ENCODE measurements at places on chromosomes 1 and 21. TPM values are rescaled to one million over a fixed set of nuclear protein-coding genes. Genes with fewer than 3 reads are reported as not detected.

PLA2G2D gene
- not detected for total RNA-seq

OR10Z1 gene
- not detected for total RNA-seq

ADCY10 gene
- 1.00 TPM for total RNA-seq

LORICRIN gene
- not detected for total RNA-seq

AIRE gene
- not detected for total RNA-seq

- no peak for DNase-seq
Measured at GRCh38 chr1:207713529-207713928, 38.3 kb upstream of the CD46 start.
